DMS 273 treated with DMSO at 0.1 percent for 48 hours (cell line): ENCODE measurements at places on chromosomes 12 and 14.

- no peak for DNase-seq
Measured at GRCh38 chr14:102903889-102904512, 18.5 kb upstream of the AMN start.

DNA sequence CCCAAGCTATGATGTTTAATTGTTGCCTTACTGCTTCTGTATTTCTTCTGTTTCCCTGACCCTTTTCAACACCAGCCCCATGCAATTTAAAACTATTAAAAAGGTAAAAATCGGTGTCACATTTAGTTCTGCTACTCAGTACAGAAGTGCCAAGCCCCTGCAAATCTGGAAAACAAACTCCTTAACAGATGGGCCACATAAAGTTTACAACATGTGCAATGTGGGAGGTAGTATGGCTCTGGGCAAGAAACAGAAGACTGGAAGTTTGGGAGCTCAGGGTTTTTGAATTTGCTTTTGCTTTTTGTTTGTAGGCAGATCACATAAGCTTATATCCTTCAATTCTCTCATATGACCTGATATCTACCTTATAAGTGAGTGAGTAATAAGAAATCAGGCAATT, 404.0 kb upstream of the ATP2B1 start:
- DNase-seq, result peak; percentile 68

GRCh38 chr12:132723015-132723763, 12.5 kb downstream of the PGAM5 start:
- DNase-seq, result no peak

- no peak for DNase-seq
Measured at GRCh38 chr12:66048835-66049537, 81.6 kb downstream of the LLPH start.

- no peak for DNase-seq
Measured at GRCh38 chr14:75440733-75441477, 13.1 kb downstream of the JDP2 start.

- DNase-seq, result no peak
Measured at GRCh38 chr14:55274146-55274545, 2.9 kb downstream of the FBXO34 start.

DNA sequence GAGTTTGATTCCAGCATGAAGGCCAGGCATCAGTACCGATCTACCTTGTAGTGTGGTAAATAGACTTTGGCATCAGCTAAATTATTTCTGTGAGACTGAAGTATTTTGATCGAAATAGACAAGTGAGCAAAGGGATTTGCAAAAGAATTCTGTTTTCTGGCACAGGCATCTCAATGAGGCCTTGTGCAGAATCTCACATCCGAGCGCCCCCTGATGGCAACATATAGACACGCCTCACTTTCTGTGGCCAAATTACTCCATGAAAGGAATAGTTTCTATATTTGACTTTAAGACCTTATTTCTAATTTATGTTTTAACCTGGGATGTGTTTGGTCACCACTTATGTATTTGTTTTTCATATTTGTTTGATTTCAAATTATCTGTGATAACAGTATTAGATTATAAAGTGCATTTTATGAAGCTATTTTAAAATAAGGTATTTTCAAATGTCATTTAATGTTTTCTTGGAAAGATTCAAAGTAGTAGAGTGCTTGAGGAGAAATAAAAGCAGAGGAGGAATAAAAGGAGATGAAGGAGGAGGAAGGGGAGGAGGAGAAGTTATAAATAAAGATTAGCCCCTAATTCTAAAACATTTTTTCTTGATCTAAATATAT, 731.9 kb downstream of the NRXN3 start:
- DNase-seq, result no peak

DNA sequence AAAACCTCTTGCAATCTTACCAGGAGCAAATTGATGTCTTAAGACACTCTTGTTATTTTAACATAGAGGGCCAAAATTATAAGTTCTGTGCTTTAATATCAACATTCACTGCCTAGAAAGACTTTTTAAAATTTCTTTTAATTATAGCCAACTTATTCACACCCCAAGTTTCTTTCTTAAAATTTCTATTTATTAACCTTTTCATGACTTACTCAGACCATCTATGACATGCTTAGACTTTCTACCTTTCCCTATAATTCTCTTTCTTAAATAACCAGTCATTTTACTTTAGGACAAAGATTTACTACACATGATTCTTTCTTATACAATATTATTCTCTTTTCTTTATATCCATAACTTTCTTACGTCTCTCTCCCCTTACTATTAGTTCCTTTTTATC, 220.4 kb downstream of the NUBPL start:
- DNase-seq, result no peak

GRCh38 chr14:100472094-100472455, 115.1 kb downstream of the BEGAIN start:
- no peak for DNase-seq

- no peak for DNase-seq
Measured at GRCh38 chr12:102950107-102950949, 7.1 kb upstream of the ASCL1 start.

DNA sequence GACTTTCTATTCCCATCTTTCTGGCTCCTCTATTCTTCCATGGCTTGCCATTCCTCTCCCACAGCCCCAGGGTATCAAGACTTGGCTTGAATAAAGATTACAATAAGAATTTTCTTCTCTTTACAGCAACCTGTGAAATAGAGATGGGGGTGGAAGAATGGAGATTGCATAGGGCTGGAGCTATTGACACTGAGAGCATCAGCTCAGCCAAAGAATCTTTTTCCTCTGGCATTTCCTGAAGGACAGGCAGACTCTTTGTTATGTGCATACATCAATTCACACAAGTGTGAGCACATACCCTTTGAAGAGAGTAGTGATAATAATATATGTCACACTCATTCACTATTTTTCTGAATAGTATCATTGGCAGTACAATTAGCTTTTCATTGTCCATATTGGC, 4.7 kb downstream of the RNASE11 start:
- DNase-seq, result no peak

- no peak for DNase-seq
Measured at GRCh38 chr14:52988139-52988538, 37.3 kb upstream of the FERMT2 start.

DNA sequence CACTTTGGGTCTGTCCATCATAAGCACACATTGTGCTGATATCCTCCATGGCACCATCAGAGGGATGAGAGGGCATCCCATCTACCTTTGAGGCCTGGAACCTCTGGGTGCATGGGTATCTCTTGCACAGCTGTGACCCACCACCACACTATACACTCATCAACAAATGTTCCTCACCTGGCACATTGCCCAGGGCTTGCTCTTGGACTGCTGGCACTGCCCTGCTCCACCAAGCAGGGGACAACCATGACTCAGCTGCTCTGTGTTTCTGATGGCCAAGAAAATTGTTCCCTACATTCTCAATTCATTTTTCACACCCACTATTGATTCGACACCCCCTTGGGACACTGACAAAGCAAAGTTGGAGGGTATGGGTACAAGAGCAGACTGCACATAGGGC, 155.5 kb downstream of the PTPRO start:
- DNase-seq, result no peak

- DNase-seq, result no peak
Measured at GRCh38 chr12:6635856-6636531, at the start of gene LPAR5. Gene LPAR5, minus strand, starts transcription at chr12:6635959. Its CDS starts 14,711 bp downstream, at chr12:6621248.

- no peak for DNase-seq
Measured at GRCh38 chr12:2485681-2486080, 309.1 kb upstream of the FKBP4 start.

GRCh38 chr14:19947413-19948090, 16.8 kb downstream of the OR4K1 start:
- DNase-seq, result no peak

DNA sequence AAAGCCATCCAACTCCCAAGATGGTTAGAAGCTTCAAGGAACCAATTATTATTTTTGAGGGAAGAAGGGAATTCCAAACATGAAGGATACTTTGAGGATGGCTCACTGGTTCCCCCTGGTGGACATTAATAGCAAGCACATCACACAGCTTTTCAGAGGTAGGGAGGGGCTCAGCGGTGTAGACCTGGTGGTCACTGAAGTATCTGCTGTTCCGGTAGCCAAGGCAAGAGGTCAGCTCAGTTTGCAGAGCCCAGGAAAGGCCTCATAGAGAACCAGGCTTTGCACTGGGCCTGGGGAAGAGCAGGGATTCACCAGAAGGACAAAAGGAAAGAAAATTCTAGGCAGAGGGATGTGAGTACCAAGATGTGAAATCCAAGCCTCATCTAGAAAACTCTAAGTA, 118.7 kb downstream of the KSR2 start:
- no peak for DNase-seq

DNA sequence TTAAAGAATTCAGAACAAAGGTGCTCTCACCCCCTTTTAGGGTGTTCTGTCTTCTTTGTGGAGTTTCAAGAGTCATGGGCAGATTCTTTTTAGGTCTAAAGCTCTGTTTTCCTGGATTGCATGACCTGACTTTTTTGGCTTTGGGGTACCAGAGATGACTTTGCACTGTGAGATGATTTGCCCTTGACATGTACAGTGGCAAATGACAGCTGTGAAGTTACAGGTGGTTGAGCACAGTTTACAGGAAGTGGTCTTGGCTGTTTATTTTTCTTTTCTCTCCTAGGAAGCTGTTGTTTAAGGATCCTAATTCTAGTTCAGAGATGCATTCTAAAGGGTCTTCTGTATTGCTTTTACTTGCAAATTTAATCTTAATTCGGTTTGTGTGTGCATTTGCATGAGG, 83.8 kb upstream of the METAP2 start:
- no peak for DNase-seq

- peak; percentile 7 for DNase-seq
Measured at GRCh38 chr12:43836475-43836989, 651 bp downstream of the TMEM117 start.

- no peak for DNase-seq
Measured at GRCh38 chr14:55451398-55451797, 11.0 kb upstream of the TBPL2 start.

DNA sequence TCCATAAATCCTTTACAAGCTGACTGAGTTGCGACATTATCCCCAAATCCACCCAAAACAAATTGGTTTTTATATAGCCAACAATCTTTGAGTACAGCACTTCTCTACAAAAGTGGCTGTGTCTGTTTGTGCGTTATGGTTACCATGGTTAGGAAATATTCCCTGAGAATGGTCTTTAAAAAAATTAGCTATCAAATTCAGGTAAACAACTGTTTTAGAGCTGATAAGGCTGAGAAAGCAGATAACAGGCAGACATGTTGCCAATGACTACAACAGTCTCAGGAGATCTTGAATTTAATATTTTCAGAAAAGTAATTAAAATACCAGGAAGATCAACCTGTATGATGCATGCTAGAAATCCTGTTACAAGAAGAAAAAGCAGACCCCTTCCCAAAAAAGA, 248.0 kb downstream of the RASSF9 start:
- no peak for DNase-seq

DNA sequence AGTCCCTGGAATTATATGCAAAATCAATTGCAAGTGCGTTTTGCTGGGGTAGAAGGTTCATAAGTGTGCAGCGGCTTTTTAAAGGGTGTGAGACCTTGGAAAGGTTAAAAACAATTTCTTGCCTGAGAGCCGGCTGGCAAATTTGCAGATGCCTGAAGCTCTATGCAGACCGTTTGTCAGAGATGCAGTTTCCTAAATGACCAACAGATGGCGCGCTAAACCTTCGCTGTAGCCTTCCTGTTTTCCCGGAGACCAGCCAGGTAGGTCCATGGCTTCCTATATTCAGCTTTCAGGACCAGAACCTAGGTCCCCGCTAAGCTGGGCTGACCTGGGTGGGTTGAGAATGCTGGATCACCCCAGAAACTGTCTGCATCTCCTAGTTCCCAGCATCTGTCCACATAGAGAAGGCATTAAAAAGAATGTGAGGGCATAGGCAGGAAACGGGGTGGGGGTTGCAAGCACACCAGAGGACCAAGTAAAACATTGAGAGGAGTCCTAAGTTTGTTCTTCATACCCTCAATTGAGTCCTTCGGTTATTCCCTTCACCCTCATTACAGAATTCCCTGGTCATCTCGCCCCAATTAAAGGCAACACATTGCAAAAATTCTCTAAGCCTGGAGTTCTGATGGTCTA, 5.7 kb upstream of the NOS1 start:
- peak; percentile 12 for DNase-seq

DNA sequence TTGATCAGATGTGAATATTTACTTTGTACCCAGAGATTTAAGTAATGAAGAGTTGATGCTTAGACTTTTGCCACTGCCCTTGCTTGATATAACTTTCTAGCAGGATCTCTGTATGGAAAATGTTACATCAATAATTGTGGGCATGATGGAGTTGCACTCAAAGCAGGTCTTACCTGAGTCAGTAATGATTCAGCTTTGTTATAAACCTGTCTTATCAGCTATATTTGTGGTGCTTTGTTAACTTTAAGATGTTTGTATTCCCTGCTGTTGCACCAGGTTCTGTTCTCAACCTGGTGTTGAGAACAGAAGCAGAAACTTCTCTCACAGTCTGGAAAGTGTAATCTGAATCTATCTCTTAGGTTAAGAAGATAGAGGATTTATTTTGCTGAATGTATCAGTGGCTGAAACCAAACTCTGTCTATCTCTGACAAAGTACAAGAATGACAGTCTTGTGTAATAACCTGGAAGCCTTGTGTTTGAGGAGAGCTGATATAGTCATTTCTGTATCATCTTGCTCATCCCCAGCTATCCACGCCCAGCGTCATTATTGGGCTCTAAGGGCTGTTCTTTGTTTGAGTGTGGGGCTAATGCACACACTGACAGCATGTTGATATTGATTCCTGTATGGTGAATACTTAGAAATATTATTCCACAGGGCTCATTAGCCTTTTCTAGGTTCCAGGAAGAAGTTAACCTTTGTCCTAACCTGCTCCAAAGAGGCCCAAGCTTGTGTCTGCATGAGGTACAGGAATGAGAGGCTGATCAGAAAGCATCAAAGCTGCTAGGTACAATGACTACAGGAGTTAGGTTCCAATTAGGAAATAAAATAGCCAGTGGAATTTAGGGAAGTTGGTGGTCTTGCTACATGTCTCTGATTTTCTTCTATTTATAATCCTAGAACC, 3.6 kb downstream of the AKAP6 start:
- no peak for DNase-seq

DNA sequence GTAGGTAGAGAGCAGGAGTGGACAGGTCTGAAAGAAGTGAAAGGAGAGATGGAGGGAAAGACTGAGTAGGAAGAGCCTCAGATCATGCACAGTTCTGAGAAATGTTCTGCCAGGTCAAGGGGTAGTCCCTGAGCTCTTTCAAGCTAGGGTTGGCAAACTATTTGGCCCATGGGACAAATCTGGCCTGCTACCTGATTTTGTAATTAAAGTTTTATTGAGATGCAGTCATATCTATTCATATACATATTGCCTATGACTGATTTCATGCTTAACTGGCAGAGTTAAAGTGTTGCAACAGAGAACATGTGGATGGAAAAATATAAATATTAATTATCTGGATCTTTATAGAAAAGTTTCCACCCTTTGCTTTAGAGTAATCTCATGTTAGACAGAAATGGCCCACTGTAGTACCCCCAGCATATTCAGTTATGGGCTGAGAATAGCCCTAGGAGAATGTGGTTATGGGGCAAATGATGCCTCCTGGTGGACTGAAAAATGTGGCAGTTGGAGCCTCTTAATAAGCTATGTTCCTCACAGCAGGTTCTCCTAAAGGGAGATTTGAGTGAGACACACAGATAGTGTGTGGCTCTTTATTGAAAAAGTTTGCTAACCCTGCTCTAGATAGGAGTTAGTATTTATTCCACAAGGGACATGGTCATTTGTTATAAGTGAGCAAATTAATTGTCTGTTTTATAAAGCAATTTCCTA, 476.9 kb downstream of the LRIG3 start:
- no peak for DNase-seq

GRCh38 chr12:70052931-70053497, 190.2 kb upstream of the CNOT2 start:
- no peak for DNase-seq

GRCh38 chr12:124397807-124398577, 103.1 kb downstream of the RFLNA start:
- no peak for DNase-seq
